Substantia nigra (tissue), 51 donors: ENCODE measurements at places on chromosomes 16 and 17.

- DNase-seq: no peak
These were observed 28.3 kb downstream of the VPS35L start for GRCh38 chr16:19583665-19584300.

DNA sequence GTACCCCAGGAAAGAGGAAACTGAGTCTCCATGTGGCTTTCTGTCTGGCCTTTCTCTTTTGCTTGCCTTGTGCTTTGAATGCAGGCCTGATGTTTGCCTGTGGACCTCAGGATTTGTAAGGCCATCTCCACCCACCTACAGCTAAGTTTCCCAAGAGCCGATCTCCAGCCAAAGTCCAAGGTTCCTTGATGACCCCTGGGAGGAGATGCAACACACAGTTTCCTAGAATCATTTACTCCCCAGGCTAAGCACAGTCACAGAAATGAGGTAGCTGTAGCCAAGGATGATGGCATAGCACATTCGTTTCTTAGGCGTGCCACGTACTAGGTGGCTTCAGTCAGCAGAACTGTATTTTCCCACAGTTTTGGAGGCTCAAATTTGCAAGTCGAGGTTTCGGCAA, 595.4 kb downstream of the MAF start:
- DNase-seq: no peak

DNA sequence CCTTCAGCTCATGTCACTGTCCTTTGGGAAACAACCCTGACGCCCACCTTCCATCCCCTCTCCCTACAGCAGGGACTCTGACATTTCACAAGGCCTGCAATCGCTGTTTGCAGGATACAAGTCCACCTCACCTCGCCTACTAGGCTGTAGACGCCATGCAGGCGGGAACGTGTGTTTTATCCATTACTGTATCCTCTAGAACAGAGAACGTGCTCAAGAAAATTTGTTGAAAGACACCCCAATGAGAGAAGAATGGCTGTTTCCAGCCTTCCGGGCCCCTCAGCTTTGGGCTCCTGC, 1.5 kb upstream of the TTYH2 start:
- no peak for DNase-seq

DNA sequence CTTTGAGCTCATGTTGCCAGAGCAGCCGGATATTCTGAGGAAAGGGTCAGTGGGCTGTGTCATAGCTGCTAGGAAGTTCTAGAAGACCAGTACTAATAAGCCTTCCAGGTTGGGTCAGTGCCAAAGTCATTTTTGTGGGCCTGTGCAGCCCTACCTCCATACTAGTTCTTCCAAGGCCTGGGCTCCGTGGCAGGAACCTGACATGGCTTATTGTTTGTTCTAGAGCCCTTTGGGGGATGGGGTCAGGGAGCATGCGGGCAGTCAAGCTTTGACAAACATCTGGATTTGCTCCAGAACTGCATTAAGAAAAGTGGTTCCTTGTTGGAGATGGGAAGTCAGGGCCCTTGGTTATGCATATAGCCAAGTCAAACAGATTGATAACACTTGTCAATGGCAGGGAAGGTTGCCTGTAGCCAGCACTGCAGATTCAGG, 7.6 kb downstream of the ALKBH5 start:
- DNase-seq: no peak

DNA sequence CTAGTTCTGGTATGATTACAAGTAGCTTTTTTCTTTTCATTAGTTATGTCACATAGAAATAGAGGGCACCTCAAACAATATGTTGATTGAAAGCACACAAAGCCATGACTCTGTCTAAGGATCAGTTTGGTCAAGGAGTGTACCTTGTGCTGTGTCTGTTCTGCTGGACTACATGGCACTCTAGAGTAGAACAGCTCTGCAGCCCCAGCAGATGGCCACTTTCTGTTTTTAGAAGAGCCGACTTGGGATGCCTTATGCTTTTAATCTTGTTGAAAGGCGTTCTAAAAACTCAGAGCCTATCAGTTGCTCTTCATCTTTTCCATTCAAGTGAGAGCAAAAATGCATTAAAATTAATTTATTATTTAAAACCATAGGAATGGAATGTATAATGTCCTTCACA, 49.3 kb upstream of the CA10 start:
- no peak for DNase-seq

GRCh38 chr17:59520251-59520650, 45.2 kb upstream of the DHX40 start:
- no peak for DNase-seq

- DNase-seq: no peak
These were observed 75.2 kb upstream of the NOL11 start for GRCh38 chr17:67642488-67642887.

DNA sequence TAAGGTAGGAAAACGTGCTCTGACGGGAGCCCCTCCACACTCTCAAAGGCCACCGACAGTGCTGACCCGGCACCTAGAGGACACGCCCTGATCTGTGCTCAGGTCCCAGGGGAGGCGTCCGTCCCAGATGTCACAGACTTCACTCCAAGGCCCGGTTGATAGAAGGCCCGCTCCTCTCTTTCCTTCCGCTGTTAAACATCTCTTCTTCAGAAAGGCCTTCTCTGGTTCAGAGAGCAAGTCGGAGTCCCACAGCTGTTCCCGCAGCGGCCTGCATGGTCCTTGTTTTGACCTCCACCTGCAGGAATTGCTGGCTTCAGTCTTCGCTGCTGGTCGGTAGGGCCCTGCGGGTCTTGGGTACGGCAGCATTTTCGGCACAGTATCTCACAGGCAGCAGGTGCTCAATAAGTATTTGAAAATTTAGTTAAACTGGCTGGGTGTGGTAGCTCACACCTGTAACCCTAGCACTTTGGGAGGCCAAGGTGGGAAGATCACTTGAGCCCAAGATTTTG, 88.5 kb downstream of the MRC2 start:
- DNase-seq: no peak

- no peak for DNase-seq
These were observed 13.4 kb upstream of the PLLP start for GRCh38 chr16:57297856-57298255.

DNA sequence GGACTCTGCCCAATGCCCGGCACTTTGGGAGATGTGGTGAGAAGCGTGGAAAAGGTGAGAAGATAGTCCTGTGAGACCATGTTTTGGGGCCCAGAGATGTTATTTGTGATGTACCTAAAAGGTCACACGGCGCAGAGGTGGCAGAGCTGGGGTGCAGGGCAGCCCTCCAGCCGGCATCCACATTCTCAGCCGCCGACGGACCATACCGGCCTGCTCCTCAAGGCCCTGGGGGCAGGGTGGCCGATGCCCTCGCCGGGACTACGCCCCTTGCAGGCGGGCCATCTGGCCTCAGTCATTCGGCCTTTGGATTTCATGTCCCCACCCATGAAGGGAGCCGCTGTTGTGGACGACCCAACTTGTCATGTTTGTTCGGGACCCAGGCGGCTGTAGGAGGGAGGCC, 131.4 kb upstream of the GSE1 start:
- DNase-seq: no peak

GRCh38 chr17:60067871-60068270, 10.8 kb downstream of the HEATR6 start:
- no peak for DNase-seq

- peak; percentile 32 for DNase-seq
These were observed 26.5 kb upstream of the NF1 start for GRCh38 chr17:31068291-31068690.

- DNase-seq: no peak
These were observed 5.6 kb downstream of the SF3B3 start for GRCh38 chr16:70529051-70529777.

- DNase-seq: no peak
These were observed 654 bp downstream of the DLX3 start for GRCh38 chr17:49994085-49995054.

GRCh38 chr16:1828645-1829410, 1.8 kb downstream of the FAHD1 start:
- no peak for DNase-seq

DNA sequence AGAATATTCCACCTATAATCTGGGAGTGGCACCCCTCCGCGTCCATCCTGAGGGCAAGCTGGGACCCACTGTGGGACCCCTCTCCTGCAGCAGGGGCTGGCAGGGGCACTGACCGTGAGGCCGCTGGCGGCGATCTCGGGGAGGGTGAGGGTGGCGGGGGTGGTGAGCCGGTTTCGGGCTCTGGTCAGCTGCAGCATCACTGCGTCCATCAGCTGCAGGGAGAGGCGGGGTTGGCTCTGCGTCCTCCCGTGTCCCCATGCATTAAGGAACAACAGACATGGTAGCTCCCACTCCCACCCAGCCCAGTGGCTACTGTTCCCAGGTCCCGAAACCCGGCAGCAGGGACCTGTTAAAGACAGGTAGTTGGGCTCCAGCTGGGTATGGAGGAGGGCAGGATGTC, 3.3 kb downstream of the SMIM22 start:
- no peak for DNase-seq

- no peak for DNase-seq
These were observed 131.8 kb downstream of the UTP18 start for GRCh38 chr17:51391982-51392654.

- DNase-seq: no peak
These were observed 3.3 kb downstream of the LHX1 start for GRCh38 chr17:36940313-36941264.

GRCh38 chr16:59432276-59432675, 698.2 kb upstream of the GOT2 start:
- DNase-seq: no peak

GRCh38 chr17:72682605-72683004, 409.9 kb downstream of the SLC39A11 start:
- no peak for DNase-seq

- DNase-seq: no peak
These were observed 1.2 kb downstream of the QPRT start for GRCh38 chr16:29680180-29680598.

GRCh38 chr17:77667478-77667877, 291.0 kb upstream of the TNRC6C start:
- no peak for DNase-seq

- peak; percentile 9 for DNase-seq
These were observed 13.0 kb downstream of the CBX4 start for GRCh38 chr17:79826204-79826680.

- DNase-seq: no peak
These were observed 27.2 kb upstream of the CDC6 start for GRCh38 chr17:40260528-40260927.

- DNase-seq: no peak
These were observed 154.8 kb downstream of the SALL1 start for GRCh38 chr16:50996166-50996829.

DNA sequence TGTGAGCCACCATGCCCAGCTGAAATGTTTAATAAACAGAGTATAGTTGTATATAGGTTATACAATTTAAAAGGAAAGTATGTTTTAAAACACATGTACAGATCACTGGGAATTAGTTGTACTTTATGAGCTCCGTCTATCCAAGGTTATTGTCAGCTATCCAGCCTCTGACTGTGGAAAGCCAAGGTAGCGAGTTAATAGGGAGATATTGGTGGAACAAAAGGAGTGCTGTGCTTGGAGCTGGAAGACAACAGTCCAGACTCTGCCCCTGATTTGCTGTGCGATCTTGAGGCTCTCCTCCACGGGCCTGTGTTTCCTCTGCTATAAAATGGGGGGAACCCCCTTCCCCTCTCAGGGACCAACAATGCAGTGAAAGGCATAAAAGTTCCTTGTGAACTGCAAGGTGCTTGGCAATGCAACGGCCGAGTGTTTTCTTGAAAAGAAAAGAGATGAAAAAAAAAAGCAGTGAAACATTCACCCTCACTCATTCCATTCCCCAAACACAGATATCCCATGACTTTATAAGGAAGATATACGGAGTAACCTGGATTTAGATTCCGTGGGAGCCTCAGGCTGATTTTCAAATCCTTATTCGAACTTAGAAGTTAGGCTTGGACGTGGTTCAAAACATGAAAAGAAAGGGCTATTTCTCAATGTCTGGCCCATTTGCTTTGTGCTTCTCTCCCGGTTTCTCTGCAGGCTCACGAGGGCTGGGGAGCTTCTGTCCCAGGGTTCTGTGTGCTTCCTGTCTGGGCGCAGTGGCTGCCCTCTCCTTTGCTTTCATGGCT, 34.1 kb downstream of the CUEDC1 start:
- DNase-seq: no peak

DNA sequence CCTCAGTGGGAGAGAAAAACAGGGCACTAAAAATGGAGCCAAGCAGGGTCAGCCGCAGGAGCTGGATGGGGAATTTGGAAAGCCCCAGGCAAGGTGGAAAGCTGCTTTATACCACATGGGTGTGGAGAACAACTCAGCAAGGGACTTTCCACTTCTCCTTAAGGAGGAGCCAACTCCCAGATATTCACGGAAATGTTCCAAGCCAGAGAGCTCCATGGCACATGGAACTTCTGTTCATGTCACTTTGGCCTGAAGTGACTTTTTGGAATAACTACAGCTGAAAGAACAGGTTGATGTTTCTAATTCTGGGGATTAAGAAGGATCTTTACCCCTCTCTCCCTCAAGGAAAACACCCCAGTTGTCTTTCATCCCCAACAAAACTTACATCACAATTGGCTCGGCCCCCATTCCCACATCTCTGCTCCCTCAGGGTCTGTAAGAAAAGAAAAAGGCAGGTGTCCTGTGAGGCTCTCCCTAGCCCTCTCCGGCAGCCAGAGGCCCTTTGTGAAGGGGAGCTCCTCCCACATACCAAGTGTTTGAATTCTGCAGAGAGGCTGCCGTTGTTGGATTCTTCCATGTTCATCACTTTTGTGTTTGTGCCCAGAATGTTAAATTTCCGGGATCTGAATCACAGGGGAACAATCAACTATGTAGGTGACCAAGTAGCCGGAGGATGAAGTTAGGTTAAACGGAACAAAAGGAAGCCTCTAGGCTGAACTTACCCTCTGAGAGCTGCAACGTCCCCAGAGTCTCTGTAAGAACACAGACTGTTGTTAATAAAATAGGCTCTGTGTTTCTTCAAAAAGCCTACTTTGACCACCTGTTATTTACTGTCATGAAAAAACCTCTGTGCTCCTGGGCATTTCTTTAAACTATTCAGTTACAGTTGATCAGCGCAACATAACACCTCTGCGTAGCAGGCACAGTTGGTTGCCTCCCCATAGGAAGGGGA, 41.0 kb downstream of the STAT5A start:
- no peak for DNase-seq

GRCh38 chr17:64020056-64020766, at the start of gene ICAM2:
Gene ICAM2, minus strand, starts transcription at chr17:64020633. Its CDS starts 13,942 bp downstream, at chr17:64006691.
- DNase-seq: no peak
